ENCODE measurements at places on chromosomes 3 and 15.

- no peak for DNase-seq
These were observed 956 bp downstream of the ZIC1 start for GRCh38 chr3:147410116-147410525.

GRCh38 chr3:175651716-175652115, 792.6 kb downstream of the NAALADL2 start:
- DNase-seq = no peak

GRCh38 chr15:74978503-74978902, 16.9 kb upstream of the SCAMP5 start:
- no peak for DNase-seq

- no peak for DNase-seq
These were observed 13.1 kb upstream of the DUT start for GRCh38 chr15:48318131-48318530.

- DNase-seq = no peak
These were observed 44.2 kb upstream of the BCL2A1 start for GRCh38 chr15:80015156-80015555.

All from activated CD8-positive, alpha-beta memory T cell treated with anti-CD3 and anti-CD28 coated beads for 1 hour (primary cell).